Thyroid gland (tissue), 4 donors: ENCODE measurements at places on chromosomes 16 and 17.

- H3K27me3 ChIP-seq = no peaks in the 10 kb centered on the region
- DNase-seq = no peak
- no peak overlapping the region for H3K27ac ChIP-seq
- no peaks in the 10 kb centered on the region for H3K36me3 ChIP-seq
These were observed 20.2 kb upstream of the SPPL2C start for GRCh38 chr17:45824475-45824874.

DNA sequence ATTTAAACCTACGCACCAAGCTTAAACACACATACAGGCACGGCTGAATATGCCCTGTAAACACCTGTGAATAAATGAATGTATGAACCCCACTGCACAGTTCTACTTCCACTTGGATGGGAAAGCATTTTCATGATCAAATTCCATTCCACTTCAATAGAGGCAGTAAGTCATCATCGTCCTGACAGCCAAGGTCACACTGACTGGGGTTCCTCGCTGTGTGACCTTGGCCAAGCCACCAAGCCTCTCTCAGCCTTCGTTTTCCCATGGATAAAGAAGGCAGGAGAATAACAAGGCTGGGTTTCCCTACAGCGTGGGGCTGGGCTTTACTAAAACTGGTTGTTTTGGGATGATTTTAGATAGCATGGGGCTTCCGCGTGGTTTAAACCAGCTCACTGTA lies 82.8 kb downstream of the TBC1D16 start:
- H3K27ac ChIP-seq = no peak overlapping the region
- no peaks in the 10 kb centered on the region for H3K27me3 ChIP-seq
- H3K36me3 ChIP-seq = no peaks in the 10 kb centered on the region
- DNase-seq = no peak
- peaks cover 20% of the 10 kb centered on the region for H3K4me1 ChIP-seq

DNA sequence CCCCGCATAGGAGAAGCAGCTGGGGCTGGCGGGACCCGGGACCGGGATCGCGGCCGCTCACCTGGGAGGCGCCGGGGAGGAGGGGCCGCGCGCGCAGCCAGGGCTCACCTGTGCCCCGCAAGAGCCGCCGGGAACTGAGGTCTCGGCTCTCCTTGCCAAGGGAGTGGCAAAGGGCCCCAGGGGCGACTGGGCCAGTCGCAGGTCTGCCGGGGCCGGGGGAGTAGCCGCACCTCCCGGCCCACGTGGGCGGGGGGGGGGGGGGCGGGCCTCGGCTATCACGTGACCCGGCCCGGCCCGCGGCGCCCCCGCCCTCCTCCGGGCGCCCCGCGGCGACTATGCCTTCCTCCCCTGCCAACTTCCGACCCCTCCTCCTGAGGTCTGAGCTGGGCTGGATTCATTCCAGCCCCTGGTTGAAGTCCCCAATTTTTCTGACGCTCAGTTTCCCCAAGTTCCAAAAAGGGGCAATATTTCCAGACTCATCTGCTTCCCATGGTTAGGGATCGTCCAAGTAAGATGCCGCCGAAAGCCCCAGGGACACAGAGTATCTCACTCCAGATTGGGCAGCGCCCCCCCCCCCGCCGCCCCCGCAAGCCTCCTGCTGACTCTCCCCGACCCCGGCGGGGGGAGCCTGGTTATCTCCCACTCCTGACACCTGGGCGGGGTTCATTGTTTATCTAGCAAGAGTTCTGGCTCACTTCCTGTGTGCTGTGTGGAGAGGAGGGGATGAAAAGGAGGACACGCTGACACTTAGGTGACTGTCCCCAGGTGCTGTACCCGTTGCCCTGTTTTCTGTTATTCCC lies at the start of gene TMC6:
TSS of gene TMC6 (minus strand) at position 205 of the 800 bp plus-strand sequence. CDS start 1,923 bp downstream, outside the sequence.
- H3K4me3 ChIP-seq = peak within 1 kb of the TSS; percentile 70
- no peaks in the 10 kb centered on the region for H3K27me3 ChIP-seq
- H3K4me1 ChIP-seq = peaks cover 60% of the 10 kb centered on the region
- H3K27ac ChIP-seq = peak within 1 kb of the TSS; percentile 39

DNA sequence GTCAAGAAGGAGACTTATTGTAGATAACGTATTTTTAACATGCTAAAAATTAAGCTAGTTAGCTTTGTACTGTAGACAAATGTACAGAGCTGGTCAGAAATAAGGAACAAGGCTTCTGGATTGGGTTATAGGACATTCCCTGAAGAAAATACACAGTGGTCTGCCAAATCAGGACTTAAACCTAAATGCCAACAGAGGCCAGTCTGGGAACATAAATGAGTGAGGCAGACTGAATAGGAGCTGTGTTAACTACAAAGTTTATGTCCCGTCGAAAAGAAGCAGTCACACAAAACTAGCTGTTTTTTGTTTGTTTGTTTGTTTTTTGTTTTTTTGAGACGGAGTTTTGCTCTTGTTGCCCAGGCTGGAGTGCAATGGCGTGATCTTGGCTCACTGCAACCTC lies 120.4 kb upstream of the C17orf78 start:
- no peaks in the 10 kb centered on the region for H3K27me3 ChIP-seq
- H3K27ac ChIP-seq = no peak overlapping the region
- DNase-seq = no peak
- no peaks in the 10 kb centered on the region for H3K36me3 ChIP-seq
- no peaks in the 10 kb centered on the region for H3K4me1 ChIP-seq

DNA sequence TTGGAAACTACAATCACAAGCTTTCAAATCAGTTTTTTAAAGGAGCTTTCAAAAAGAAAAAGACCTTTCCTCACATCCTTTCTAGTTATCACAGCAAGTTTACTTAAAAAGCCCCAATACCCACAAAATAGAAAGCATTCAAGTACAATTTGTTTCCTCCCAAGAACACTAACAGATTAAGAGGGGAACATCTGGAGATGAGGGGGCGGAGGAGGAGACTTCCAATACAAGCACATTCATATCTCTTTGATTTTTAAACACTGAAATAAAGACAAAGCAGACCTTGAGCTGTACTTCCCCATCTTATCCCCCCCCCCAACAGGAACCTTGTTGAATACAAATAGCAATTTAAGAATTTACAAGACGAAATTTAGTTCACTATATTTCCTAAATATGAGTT lies 2.0 kb downstream of the YWHAE start:
- peak overlapping the region; percentile 66 for H3K4me3 ChIP-seq
- no peaks in the 10 kb centered on the region for H3K36me3 ChIP-seq
- H3K27me3 ChIP-seq = no peaks in the 10 kb centered on the region
- H3K4me1 ChIP-seq = peaks cover 52% of the 10 kb centered on the region
- DNase-seq = no peak

DNA sequence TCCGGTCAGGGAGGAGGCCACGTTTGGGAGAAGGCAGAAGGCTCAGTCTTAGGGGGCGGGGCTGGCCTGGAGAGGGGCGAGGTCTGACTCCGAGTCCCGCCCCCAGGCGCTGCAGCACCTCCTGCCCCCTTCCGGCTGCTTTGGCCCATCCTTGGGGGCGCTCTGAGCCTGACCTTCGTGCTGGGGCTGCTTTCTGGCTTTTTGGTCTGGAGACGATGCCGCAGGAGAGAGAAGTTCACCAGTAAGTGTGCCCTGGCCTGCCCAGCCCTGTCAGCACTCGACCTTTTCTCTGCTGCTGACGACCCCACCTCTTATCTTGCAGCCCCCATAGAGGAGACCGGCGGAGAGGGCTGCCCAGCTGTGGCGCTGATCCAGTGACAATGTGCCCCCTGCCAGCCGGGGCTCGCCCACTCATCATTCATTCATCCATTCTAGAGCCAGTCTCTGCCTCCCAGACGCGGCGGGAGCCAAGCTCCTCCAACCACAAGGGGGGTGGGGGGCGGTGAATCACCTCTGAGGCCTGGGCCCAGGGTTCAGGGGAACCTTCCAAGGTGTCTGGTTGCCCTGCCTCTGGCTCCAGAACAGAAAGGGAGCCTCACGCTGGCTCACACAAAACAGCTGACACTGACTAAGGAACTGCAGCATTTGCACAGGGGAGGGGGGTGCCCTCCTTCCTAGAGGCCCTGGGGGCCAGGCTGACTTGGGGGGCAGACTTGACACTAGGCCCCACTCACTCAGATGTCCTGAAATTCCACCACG lies 1.5 kb downstream of the TNFRSF12A start:
- H3K4me1 ChIP-seq = peaks cover 41% of the 10 kb centered on the region
- H3K36me3 ChIP-seq = peaks cover 3% of the 10 kb centered on the region
- peak overlapping the region; percentile 78 for H3K4me3 ChIP-seq
- H3K27me3 ChIP-seq = no peaks in the 10 kb centered on the region
- H3K27ac ChIP-seq = peak overlapping the region; percentile 98

DNA sequence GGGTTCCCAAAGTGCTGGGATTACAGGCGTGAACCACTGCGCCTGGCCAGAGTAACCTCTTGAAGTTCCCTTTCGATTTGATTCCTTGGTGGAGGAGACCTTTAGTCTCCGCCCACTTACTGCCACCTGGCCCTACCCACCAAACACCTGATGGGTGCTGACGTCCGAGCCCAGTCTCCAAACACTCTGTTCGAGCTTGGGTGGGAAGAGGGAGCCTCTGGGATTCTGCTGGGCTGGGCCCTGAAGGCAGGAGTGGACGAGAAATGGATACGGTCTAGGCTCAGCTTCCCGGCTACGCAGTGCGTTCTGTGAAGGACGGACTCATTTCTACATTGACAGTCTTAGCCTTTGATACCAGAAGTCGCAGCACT lies 870 bp upstream of the ITGA3 start:
- no peaks in the 10 kb centered on the region for H3K27me3 ChIP-seq
- peak; percentile 95 for DNase-seq
- peak overlapping the region; percentile 93 for H3K27ac ChIP-seq
- no peak overlapping the region for H3K4me3 ChIP-seq
- H3K4me1 ChIP-seq = peaks cover 21% of the 10 kb centered on the region
- H3K36me3 ChIP-seq = peaks cover 5% of the 10 kb centered on the region

DNA sequence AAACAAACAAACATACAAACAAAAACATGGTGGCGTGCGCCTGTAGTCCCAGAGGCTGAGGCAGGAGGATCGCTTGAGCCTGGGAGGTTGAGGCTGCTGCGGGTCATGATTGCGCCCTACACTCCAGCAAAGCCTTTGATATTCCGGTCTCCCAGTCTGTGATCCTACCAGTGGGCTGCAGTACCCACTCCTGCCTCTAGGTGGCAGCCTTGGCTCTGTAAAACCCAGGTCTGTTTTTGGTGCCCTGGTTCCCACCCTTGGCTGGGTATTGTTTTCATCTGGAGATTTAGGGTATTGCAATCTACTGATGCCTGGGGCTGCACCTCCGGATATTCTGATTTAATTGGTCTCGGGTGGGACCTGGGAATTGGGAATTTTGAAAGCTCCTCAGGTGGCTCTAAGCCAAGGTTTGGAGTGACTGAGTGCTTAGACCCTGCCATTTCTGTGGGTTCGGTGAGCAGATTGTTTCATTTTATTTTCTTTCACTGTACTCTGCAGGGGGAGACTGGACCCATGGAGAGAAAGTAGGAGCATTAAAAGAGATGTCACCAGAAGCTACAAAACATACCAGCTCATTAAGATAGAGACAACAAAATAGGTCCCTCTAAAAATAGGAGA lies 40.5 kb downstream of the MYH3 start:
- no peaks in the 10 kb centered on the region for H3K4me1 ChIP-seq
- peak; percentile 81 for DNase-seq
- no peak overlapping the region for H3K4me3 ChIP-seq
- H3K27me3 ChIP-seq = no peaks in the 10 kb centered on the region
- no peaks in the 10 kb centered on the region for H3K36me3 ChIP-seq
- no peak overlapping the region for H3K27ac ChIP-seq

- no peak overlapping the region for H3K27ac ChIP-seq
- H3K4me3 ChIP-seq = no peak overlapping the region
- peaks cover 14% of the 10 kb centered on the region for H3K4me1 ChIP-seq
- no peak for DNase-seq
These were observed 55.5 kb downstream of the GRIN2A start for GRCh38 chr16:10126686-10127085.

GRCh38 chr16:22728167-22728836 lies 85.7 kb upstream of the HS3ST2 start:
- DNase-seq = no peak
- no peak overlapping the region for H3K27ac ChIP-seq

- H3K4me3 ChIP-seq = no peak overlapping the region
- no peaks in the 10 kb centered on the region for H3K27me3 ChIP-seq
These were observed 5.9 kb downstream of the SCARF1 start for GRCh38 chr17:1639549-1640180.

DNA sequence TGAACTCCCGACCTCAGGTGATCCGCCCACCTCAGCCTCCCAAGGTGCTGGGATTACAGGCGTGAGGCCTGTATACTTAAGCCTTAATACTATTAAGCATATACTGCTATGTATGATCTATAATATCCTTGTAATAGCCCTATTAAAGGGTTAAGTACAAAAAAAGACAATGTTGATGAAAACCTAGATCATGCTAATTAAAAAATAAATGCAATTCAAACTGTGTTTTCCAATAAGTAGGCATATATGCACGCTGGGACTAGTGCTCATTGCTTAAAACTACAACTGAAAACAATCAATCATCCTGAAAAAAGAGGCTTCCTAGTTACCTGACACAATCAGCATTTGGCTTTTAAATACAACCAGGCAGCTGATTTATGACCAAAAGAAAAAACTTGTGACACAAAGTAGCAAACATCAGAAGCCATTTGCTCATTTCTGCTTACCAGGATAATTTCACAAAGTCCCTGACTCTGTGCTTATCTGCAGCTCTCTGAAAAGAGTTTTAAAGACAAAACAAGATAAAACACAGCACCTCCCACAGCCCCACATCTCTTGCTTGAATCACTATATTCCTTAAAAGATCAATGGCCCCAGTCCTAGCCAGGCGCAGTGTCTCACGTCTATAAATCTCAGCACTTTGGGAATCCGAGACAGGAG lies 11.1 kb downstream of the ZNF385C start:
- H3K4me3 ChIP-seq = no peak overlapping the region
- no peak overlapping the region for H3K27ac ChIP-seq
- no peaks in the 10 kb centered on the region for H3K36me3 ChIP-seq
- no peaks in the 10 kb centered on the region for H3K27me3 ChIP-seq

GRCh38 chr17:67769231-67769630 lies 51.5 kb downstream of the NOL11 start:
- H3K4me1 ChIP-seq = no peaks in the 10 kb centered on the region
- H3K27me3 ChIP-seq = no peaks in the 10 kb centered on the region
- no peaks in the 10 kb centered on the region for H3K36me3 ChIP-seq
- H3K4me3 ChIP-seq = no peak overlapping the region
- H3K27ac ChIP-seq = no peak overlapping the region
- no peak for DNase-seq
